ENCODE measurements at places on chromosomes 6 and 20. TPM values are rescaled to one million over a fixed set of nuclear protein-coding genes. Genes with fewer than 3 reads are reported as not detected.

Gene SSR1
- total RNA-seq, result 40.4 TPM

Gene MACROD2
- total RNA-seq, result 0.50 TPM

Gene WASF1
- total RNA-seq, result 17.3 TPM

Gene ASIP
- not detected for total RNA-seq

Gene CDSN
- total RNA-seq, result not detected

Gene RAET1G
- 5.8 TPM for total RNA-seq

Gene CRISP3
- total RNA-seq, result not detected

Gene TCEA2
- 47.3 TPM for total RNA-seq

Gene TAAR9
- not detected for total RNA-seq

Gene PRKN
- 7.4 TPM for total RNA-seq

Gene ZNF391
- 1.8 TPM for total RNA-seq

Gene SEC23B
- 41.4 TPM for total RNA-seq

Gene SLC17A2
- not detected for total RNA-seq

Gene C6orf52
- total RNA-seq, result 0.50 TPM

Gene SNAI1
- 0.83 TPM for total RNA-seq

Gene SFTA2
- not detected for total RNA-seq

Gene TENT5A
- total RNA-seq, result 27.2 TPM

Gene DNAH8
- total RNA-seq, result 0.44 TPM

Gene IYD
- total RNA-seq, result not detected

Gene NOX3
- not detected for total RNA-seq

Gene DEFB124
- not detected for total RNA-seq

Gene NKAIN2
- total RNA-seq, result not detected

Gene MAP7
- total RNA-seq, result 2.0 TPM

Gene CDH26
- 0.50 TPM for total RNA-seq
